NCI-H510A treated with DMSO at 0.1 percent for 48 hours (cell line): ENCODE measurements at places on chromosomes 5 and 9.

DNA sequence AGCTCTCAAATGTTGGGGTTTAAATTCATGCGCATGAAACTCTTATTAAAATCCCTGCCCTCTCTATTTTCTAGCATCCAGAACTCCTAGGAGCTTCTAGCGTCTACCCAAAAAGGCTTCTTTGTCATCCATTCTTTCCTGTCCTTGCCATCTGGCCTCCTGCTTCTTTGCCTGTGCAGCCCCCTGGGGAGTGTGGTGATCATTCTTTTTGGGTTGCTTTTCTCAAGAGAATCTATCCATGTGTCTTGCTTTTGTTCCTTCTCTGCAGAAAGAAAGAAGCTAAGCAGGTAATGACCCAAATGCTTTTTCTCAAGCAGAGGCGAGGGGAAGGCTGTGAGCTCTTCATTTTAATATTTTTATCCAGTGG, 26.6 kb downstream of the SKP2 start:
- DNase-seq, result no peak

DNA sequence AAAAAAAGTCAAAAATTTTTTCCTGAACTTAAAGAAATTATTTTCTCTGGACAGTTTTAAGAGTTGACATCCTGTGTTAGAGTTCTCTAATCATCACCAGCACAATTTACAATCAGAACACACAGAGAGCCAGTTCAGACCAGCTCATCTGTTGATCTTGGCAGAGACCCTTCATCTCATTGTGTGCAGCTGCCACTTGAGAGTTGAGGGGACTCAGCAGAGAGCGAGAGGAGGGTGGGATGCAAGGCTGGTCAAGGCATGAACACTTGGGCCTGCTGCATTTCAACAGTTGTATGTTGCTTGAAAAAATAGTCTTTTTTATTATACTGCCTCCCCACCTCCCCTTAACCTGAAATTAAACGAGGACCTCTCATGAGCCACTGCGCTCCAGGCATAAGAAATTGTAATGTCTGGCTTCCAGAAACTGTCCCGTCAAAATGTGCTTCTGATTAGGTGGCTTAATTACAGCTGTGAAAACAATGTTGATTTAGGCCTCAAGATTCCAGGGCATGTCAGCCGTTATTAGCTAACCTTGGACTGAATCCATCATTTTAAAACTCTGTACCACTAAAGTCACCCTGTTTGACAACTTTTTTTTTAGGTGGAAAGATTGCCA, 383.6 kb downstream of the CCDC171 start:
- DNase-seq, result peak; percentile 32

DNA sequence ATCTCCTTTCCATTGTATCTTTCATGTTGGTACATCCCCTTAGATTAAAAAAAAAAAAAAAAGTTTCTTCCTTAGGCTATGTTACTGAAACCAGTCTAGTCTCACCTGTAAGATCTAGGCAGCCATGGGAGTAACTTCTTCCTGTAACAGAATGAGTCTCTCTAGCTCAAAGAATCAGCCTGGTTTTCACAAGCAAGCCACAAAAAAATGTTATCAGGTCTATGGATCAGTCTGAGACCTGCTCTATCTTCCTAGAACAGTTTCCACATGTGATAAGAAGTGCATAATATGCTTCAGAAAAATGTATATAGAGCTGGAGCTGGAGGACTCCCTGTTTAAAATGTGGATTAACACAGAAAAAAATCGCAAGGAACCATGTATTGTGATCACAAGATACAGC, 53.8 kb downstream of the ARRDC3 start:
- DNase-seq, result no peak

DNA sequence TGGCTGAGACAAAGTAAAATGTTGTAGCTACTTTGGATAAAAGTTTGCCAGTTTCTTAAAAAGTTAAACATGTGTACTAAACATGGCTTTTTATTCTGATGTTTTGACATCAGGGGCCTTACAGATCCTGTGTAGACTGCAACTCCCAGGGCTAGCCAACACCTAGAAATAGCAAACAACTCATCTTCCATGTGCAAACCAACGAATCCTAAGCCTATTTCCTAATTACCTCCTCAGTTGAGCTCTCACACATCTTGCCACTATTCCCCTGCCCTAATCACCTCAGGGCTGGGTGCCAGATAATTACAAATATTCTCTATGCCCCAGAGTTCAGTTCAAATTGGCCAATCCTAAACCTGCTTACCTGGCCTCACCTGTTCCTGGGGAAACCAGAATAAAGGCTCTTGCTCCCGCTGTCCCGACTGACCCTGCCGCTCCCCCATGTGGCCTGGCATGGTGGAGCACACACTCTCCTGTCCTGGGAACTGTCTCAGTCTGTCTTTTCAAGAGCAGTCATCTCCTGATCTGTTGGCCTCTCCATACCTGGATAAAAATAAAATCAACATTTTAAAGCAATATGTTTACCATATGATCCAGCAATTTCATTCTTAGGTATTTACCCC, 37.1 kb upstream of the FAM169A start:
- DNase-seq, result no peak

GRCh38 chr5:40410964-40411635, 268.6 kb upstream of the PTGER4 start:
- DNase-seq, result no peak

DNA sequence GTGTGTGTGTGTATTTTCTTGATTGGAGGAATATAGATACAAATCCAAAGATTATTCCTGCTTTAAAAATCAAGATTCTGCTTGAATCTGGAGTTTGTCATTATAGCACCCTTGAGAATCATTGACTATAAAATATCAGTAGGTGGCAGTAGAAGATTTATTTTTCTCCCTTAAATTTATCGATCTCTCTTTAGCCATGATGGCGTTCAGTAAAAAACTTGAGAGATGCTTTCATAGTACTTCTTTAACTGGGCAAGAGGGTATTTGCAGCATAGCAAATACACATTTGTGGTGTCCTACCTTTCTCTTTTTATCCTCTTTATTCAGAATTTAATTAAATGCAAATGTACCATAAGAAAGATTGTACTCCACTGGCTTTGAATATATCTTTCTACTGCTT, 307.7 kb downstream of the ADGRV1 start:
- DNase-seq, result peak; percentile 60

DNA sequence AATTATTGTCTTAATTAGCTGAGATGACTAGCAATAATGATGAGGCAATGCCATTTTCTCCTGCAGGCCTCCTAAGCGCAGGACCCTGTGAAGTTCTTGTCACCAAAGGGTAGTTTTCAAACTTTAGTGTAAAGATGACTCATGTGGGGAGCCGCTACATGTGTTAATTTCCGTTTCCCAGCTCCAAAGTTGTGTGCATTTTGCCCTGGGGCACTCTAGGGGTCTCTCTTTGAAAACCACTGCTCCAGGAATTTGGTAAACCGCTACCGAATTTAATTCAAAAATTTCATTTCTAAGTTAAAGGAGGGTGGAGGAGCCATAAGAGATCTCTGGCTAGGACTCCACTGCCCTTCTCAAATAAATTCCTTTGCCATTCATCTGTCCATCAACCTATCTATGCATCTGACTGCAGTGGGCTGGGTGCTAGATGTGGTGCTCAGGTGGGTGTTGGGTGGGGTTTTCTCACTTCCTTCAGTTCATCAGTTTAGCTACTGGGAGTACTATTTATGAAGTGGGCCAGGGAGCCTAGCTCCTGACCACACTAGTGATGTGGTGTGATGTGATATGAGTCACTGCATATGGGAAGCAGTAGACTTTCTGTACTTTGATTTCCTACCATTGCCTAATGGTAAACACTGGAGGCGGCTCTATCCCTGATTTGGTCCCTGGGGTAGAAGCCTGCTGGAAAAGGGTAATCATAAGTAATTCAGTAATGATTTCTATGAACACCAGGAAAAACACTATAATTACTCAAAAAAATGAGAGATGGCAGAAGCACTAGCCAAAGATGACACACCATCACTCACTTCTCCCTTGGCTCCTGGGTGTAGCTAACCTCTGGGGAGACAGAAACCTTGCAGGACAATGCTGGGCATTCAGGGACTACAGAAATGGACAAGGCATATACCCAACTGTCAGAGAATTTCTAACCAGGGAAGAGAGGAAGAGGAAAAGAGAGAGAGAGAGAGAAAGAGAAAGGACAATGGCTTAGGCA, 4.0 kb upstream of the ZSWIM6 start:
- DNase-seq, result no peak

DNA sequence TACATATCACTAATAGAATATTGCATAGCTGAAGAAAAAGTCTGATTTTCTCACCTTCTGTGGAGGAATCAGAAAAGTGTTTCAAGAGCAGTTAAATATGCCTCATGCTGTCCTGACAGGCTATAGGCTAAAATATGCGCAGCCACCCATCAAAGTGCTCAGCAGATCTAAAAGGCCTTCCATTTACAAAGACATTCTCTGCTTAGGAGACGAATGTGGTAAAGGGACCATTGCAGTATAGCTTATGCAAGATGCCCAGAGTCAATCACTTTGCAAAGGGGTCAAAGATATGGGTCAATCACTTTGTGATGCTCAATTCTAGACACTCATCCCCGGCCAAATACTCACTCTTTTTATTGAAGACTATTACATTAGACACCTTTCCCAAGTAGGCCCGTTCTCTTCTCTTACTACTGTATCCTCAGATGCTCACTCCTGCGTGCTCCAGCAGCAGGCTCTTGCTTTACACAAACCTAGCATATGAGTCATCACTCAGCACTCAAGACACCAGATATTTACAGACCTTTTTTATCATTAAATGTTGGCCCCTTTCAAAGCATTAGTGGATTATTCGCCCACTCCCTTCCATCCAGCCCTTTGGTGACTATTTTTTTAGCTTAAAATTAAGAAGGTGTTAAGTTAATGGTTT, 568.2 kb upstream of the CDH18 start:
- DNase-seq, result no peak

DNA sequence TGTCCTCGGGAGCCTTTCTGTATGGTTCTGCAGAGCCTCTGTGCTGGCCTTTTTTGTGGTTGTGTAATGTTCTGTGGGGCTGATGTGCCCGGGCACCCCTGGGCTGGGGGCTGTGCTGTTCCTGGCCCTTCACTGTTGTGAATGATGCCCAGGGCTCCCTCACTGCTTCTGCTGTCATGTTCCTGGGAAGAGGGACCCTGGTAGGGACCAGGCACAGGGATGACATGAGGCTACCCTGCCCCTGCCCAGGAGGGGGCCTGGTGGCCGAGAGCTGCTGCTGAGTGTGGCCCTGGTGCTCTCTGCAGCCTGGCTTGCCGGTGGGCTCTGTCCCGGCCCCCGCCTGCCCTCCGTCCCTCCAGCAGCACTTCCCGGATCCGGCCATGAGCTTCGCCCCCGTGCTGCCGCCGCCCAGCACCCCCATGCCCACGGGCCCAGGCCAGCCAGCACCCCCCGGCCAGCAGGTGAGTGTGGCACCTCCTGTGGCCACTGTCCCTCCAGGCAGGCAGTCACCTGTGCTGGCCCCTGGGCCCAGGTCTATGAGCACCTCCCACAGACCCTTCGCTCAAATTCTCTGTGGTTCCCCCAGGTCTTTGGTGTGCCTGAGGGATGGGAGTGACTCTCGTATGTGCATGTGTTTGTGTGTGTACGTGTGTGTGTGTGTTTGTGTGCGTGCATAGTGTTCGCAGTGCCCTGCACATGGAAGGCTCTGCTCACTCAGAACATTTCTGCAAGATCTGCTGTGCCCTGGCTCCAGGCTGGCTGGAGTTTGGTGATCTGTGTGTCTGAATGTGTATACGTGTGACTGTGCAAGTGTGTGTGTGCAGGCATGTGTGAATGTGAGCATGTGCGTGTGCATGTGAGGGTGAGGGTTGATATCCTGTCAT, 72.3 kb downstream of the WNK2 start:
- DNase-seq, result no peak

DNA sequence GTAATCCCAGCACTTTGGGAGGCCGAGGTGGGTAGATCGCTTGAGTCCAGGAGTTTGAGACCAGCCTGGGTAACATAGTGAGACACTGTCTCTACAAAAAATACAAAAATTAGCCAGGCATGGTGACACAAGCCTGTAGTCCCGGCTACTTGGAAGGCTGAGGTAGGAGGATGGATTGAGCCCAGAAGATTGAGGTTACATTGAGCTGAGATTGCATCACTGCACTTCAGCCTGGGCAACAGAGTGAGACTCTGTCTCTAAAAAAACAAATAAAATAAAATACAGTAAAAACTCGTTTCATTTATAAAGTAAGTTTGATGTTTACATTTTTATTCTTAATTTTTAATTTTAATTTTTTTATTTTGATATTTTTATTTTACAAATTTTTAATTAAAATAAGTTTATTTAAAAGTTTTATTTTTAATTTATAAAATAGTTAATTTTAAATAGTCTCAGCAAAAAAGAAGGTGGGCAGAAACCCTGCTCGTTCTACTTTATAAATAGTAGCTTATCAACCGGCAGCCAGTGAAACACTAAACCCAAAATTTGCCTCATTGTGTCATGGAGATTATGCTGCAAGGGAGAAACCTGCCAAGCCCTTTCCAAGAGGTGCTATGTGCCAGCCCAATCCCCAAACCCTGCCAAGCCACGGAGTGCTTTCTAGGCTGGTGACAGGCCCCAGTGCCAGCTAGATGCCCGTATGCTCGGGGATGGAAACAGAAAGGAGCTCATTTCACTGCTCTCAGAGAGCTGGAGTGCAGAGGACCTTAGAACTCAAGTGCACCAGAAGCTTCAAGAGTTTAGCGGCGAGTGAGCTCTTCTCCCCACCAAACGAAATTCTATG, 38.9 kb downstream of the SERINC5 start:
- peak; percentile 9 for DNase-seq

DNA sequence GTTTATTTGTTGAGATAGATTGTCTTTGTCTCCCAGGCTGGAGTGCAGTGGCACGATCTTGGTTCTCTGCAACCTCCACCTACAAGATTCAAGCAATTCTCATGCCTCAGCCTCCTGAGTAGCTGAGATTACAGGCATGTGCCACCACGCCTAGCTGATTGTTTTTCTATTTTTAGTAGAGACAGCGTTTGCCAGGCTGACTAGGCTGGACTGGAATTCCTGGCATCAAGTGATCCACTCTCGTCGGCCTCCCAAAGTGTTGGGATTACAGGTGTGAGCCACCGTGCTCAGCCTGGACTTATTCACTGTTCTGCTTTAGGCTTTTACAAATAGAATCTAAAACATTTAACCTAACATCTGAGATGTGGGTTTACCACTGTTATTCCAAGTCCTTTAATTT, 91.3 kb downstream of the COMMD10 start:
- no peak for DNase-seq

- peak; percentile 73 for DNase-seq
Observed at GRCh38 chr5:135488727-135489465, 36.7 kb upstream of the TIFAB start.

- DNase-seq, result peak; percentile 39
Observed at GRCh38 chr5:76715736-76716455, at the start of gene F2R. Gene F2R, plus strand, starts transcription at chr5:76716126. Its CDS starts 182 bp downstream, at chr5:76716308.
